ENCODE measurements at places on chromosomes 7 and 10.

DNA sequence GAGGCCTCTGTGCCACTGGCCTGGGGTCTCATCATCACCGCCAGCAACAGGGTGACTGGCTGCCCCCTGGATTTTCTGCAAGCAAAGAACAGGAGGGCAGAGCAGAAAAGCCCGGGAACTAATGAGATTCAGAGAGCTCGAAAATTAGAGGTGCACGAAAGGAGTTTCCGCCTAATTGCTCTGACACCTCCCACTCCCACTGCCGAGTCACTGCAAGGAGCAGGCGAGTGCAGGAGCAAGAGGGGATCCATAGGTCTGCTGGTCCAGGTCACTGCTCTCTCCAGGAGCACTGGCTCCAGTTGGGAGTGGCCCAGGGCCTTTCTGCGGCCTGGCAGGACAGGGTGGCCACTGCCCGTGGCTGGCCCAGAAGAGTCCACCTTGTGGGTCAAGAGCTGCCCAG, 276.2 kb downstream of the KCNMA1 start:
- no peak for DNase-seq

GRCh38 chr10:93072225-93072712, 1.4 kb upstream of the CYP26A1 start:
- DNase-seq, result no peak

GRCh38 chr10:120650705-120651399, 193.8 kb downstream of the PLPP4 start:
- no peak for DNase-seq

- no peak for DNase-seq
Measured at GRCh38 chr7:144771174-144771573, 64.7 kb downstream of the TPK1 start.

DNA sequence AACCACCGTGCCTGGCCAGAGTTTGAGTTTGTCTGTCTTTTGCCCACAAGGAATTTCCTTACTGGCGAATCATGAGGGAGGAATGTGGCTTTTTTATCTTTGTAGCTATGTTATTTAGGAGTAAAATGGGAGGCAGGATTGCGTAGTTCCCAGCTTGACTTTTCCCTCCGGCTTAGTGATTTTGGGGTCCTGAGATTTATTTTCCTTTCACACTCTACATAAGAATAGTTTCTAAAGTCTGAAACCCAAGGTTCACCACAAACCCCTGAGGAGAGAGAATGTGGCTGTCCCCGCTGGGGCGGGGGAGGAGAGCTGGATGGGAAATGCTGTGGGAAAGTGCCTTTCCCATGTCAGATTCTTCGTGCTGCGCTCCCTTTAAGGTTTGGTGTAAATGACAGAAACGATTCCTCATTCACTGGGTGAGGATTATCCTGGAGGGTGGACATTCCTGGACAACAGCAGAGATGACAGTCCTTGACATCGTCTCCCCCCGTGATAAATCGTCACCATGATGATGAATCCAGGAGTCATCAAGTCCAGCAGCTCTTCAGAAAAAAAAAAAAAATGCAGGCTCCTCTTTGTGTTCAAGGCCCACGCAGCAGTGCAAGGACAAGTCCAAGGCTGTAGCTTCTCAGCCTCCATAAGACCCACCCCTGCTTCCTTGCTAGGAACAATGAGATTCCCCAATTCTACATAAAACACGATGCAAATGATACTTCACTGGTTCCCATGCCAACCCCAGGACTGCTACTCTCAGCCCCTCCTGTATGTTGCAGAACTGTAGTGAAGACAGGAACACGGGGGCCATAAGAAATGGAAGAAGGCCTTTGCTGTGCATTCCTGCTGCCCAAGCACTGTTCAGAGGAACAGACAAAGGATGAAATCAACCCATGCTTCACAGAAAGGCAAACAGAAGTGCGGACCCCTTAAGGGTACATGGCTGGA, 233.1 kb downstream of the CCDC3 start:
- DNase-seq, result no peak

DNA sequence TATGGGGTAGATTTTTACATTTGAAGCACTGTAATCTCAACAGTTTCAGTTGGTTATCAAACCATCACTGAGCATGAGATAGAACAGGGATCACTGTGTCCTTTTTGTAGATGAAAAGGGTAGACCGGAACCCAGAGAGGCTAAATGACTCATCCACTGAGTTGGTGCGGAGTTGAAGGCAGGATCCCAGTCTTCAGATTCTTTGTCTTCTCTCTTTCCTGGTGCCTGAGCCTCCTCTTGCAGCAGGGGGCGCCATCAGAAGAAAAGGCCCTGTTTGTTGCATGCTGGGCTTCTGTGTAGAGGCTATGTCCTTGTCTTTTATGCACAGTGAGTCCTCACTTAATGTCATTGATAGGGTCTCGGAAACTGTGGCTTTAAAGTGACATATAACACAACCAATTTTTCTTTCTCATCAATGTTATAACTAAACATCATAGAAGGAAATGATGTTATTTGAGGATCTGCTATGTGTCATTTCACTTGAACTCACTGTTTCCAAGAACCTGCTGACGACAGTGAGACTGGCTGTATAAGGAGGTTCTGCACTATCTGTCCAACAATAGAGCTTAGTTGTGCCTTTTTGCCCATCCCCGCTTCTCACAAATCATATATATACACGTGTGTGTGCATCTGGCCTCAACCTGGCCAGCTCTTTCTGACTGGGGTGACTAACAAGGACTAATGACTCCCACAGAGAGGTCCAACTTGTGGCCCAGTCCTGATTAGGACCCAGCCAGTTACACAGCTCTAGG, 14.3 kb downstream of the ZNF282 start:
- peak; percentile 42 for DNase-seq

DNA sequence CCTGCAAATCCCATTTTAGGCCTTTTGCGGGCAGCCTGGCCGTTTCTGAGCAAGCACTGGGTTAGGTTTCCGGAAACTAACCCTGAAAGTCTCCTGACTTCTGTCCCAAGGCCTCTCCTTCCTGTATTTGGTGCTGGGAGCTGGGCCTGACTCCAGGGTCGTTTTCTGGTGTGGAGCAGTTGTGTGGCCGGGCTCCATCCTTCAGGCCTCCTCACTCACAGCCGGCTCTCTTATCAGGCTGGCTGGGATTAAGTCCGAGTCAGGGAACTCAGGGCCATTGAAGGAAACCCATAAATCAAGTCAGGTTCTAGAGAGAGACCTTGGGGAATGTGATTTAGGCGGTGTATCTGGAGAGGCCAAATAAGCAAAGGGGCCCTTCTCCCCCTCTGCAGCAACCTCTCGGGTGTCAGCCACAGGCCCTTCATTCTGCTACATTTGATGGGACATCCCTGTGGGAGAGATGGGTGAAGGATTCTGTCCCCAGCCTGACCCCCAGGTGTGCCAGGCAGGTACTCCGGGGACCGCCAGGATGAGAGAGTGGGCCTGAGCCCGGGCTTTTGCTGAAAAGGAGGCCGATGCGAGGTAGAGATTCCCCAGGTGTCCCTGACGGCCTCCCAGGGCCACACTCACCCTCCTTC, 3.3 kb downstream of the GATA3 start:
- no peak for DNase-seq

GRCh38 chr10:92839191-92840085, 8.9 kb upstream of the EXOC6 start:
- peak; percentile 19 for DNase-seq

GRCh38 chr7:29926216-29926615, 63.4 kb downstream of the SCRN1 start:
- DNase-seq, result no peak

GRCh38 chr10:51867956-51868355, 168.6 kb upstream of the CSTF2T start:
- DNase-seq, result no peak

DNA sequence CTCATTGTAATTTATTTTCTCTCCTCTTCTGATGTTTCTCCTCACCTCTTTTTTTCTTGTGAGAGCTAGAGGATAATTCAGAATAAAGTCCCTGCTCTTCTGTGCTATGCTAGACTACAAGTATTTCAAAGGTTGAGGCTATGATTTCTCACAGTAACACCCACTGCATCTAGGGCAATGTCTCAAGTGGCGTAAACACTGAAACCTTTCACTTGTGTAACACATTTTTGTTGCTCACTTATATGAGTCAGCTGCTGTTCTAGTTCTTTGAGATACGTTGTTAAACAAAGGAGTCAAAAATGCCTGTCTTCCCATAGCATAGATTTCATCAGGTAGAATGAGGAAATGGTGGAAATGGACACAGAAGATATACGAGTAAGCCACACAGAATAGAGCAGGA, 305.1 kb upstream of the PITRM1 start:
- DNase-seq, result no peak

DNA sequence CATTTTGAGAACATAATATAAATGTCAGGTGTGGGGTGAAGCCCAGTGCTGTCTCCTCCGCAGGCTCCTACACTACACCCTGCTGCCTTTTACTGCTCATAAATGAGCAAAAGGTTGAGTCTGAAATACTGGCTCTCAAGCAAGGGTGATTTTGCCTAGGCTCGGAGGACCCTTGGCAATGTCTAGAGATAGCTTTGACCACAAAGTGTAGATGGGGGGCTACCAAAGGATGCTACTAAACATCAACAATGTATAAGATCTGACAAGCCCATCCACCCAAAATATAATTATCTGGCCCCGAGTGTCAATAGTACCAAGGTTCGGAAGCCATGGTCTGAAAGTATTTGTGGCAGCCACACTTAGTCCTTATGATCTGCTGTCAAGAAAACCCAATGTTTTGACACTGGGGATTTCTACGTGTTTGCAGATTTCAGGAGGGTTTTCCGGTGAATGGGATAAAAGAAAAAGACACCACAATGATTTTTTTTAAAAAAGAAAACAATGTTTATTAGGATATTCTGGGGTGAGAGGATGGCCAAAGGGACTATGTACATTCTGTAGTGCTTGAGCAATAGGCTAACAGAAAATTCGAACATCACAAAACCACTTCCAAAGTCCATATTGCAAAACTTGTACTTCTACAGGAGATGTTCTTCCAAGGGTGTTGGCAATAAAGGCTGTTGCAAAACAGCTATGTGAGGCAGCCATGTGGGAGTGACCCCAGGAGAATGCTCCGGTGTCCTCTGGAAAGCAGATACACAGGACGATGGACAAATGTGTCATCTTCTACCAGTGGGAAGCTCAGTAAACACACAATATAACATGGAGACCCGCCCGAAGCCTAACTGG, 216.3 kb downstream of the GFRA1 start:
- no peak for DNase-seq

- DNase-seq, result no peak
Measured at GRCh38 chr7:77447616-77448015, 31.5 kb upstream of the GSAP start.

GRCh38 chr7:106615808-106616707, 44.9 kb downstream of the CCDC71L start:
- no peak for DNase-seq

GRCh38 chr10:21078410-21079329, 181.6 kb upstream of the NEBL start:
- DNase-seq, result no peak

- no peak for DNase-seq
Measured at GRCh38 chr7:22121702-22122474, 176.2 kb upstream of the CDCA7L start.

- DNase-seq, result no peak
Measured at GRCh38 chr10:49398000-49398861, 2.3 kb upstream of the DRGX start.

- no peak for DNase-seq
Measured at GRCh38 chr7:44497155-44498027, 6.9 kb upstream of the NUDCD3 start.

- DNase-seq, result no peak
Measured at GRCh38 chr10:22727663-22728062, 13.3 kb upstream of the PIP4K2A start.

- no peak for DNase-seq
Measured at GRCh38 chr10:69123306-69123746, 652 bp upstream of the VPS26A start.

DNA sequence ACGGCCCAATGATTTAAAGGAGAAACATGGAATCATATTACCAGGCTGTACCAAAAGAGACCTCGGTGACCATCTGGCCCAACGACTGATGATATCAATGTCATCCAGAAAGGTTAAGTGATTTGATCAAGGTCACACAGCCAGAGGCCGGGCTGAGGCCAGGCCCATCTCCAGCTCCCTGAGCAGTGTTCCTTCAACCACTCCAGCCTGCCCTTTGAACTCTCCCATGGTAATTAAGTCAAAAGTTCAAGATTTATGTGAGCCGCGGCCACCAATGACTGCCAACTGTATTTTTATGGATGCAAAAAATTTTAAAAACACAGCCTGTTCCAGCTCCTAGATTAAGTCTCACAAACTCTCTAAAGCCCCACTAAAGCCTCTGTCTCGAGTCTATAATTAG, 41.8 kb downstream of the FGFR2 start:
- DNase-seq, result no peak

GRCh38 chr7:119905495-119905894, 367.5 kb upstream of the KCND2 start:
- no peak for DNase-seq

DNA sequence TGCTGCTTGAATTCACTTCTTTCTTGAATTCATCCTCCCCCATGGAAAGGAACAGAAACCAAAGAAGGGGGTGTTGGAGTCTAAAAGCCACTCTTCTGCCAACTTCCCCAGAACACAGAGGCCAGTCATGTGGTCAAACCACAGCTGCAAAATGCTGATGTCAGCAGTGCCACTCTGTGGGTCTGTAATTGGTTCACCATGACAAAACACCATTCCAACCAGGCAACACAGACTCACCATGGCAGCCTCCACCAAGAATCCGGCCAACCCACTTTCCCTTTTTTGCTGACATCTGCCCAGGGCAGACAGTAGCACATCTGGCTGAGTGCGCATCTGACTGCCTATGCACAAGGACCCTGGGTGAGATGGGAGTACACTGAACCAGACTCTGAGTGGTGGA, 16.8 kb downstream of the OSBPL3 start:
- DNase-seq, result no peak

DNA sequence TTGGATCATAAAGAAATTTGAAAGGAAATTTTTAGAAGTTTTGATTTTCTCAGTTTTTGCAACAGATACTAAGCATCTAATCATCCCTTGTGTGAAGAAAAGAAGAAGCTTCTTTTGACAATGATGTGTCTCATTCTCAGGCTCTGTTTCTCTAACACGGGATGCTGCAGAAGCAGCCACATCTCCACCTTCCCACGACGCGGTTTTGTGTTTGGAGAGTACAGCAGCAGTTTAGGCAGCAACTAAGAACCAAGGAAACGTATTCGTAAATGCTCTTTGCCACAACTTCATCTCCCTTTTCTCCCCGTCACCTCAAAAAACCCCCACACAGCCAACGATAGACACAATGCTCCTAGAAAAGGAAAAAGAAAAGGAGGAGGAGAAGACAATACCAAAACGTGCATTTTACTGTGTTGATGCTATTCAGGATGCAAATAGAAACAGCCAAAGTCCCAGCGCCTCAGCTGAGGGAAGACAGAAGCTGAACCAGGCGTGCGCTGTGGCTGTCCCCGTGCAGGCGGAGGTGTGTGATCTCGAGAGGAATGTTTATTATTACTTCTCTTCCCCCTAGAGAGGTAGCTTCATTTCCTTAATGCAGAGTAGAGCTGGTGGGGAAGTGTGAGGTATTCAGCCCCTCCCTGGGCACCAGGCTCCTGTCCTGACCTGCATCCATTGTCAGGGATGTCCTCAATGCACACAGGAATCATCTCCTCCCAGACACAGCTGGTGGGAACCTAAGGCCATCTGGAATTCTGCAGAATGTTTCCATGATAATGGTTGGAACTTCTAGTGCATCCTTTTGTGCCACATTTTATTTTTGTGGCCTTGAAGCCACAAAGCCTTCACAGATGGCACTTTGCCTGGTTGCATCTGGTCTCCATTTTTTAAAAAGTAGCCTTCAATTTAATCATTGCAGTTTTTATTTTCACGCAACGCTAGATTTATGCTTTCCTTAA, 174.6 kb upstream of the KLF6 start:
- DNase-seq, result no peak
